ENCODE measurements at places on chromosomes 13 and 19.

GRCh38 chr19:17846146-17846545, 1.6 kb downstream of the JAK3 start:
- DNase-seq, result no peak

DNA sequence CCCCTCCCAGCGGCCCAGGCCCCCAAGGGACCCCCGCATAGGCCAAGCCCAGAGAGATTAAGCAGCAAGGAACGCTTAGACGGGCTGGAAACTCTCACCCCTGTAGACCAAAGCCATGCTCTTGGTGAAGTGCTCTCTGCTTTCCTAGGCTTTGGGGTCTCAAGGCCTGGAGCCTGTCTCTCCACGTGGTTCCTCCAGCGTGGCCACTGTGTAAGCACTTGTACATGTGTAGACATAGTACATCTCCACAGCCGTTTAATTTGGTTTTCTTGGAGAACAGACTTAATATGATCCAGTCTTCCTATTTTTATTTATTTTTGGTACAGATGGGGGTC, 1.1 kb downstream of the NUDT19 start:
- DNase-seq, result no peak

- no peak for DNase-seq
These were observed 103.0 kb downstream of the UFM1 start for GRCh38 chr13:38452656-38453055.

GRCh38 chr13:77349365-77349764, 22.5 kb upstream of the MYCBP2 start:
- DNase-seq, result no peak

- DNase-seq, result no peak
These were observed 40.1 kb downstream of the SERTM1 start for GRCh38 chr13:36713887-36714286.

DNA sequence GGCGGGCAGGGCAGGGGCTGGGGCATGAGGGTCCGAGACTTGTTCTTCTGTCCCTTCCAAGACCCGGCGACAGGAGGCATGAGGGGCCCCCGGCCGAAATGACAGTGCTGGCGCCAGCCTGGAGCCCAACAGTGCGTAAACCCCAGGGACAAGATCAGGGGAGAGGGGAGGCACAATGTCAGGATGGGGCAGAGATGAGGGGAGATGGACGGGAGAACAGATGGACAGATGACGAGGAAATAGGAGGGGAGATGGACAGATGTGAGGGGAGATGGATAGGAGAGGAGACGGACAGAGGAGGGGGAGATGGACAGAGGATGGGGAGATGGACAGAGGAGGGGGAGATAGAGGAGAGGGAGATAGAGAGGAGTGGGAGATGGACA, 518 bp downstream of the FLT3LG start:
- no peak for DNase-seq

DNA sequence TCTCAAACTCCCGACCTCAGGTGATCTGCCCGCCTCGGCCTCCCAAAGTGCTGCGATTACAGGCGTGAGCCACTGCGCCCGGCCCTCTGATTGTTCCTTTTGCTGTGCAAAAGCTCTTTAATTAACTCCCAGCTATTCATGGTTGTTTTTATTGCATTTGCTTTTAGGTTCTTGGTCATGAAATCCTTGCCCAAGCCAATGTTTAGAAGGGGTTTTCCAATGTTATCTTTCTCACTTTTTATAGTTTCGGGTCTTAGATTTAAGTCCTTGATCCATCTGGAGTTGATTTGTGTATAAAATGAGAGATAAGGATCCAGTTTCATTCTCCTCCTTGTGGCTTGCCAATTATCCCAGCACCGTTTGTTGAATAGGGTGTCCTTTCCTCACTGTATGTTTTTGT, 19.2 kb upstream of the GRTP1 start:
- no peak for DNase-seq

GRCh38 chr13:92838786-92839185, 387.8 kb upstream of the GPC6 start:
- no peak for DNase-seq

GRCh38 chr13:80037505-80037888, 303.4 kb downstream of the SPRY2 start:
- no peak for DNase-seq

GRCh38 chr13:35723821-35724220, 247.3 kb upstream of the MAB21L1 start:
- DNase-seq, result no peak

- DNase-seq, result no peak
These were observed 13.7 kb downstream of the PGLS start for GRCh38 chr19:17525141-17525540.

- no peak for DNase-seq
These were observed 16.4 kb downstream of the SULT2B1 start for GRCh38 chr19:48568345-48568886.

- peak; percentile 76 for DNase-seq
These were observed 112.5 kb downstream of the COG6 start for GRCh38 chr13:39767791-39768517.

DNA sequence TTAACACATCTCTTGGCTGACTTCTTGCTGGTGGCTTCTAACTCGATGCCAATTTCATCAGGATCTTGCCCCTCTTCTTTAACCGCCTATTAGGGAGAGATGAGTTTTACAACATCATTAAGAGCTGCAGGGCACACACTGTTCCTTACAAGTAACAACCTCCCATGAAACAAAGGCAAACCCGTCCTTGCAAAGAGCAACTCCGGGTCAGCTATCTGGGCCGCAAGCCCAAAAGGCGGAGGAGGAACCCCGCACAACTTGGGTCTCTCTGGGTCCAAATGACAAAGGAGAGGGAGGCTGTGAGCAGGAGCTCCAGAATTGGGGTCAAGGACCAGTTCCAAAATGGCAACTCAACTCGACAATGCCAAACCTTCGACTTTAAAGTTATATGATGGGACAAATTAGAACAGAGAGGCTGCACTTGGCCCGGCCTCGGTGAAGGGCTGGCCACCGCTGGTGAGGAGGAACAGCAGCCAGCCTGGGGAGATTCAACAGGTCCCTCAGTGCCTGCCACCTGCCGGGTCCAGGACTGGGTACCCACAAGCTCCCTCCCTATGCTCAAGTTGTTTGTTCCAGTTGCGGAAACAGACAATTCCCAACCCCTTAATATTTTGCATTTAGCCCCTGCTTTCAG, 1.1 kb downstream of the SAFB2 start:
- no peak for DNase-seq

DNA sequence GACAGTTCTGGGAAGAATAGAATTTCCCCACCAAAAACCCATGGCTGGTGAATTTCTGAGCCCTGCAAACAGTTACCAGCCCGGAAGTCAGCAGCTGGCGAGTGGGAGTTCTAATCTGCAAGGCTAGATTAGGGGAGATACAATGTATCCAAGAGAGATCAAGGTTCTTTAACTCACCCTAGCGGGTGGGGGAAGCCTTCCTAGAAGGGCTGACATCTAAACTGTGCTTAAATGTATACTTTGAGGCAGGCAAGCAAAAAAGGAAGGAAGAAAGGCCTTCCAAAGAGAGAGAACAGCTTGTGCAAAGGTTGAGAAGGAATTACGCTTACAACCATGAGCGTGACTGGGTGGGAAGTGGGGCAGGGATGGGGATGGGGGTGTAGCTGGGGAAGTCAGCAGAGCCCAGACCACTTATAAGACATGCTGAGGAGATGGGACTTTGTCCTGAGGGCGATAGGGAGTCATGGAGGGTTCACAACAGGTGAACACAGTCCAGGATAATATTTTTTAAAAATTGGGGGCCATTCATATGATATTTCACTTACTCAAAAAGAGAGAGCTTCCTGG, 20.8 kb upstream of the ZNRF4 start:
- no peak for DNase-seq

- no peak for DNase-seq
These were observed 37.5 kb downstream of the TSSK6 start for GRCh38 chr19:19477705-19478383.

- DNase-seq, result no peak
These were observed 115.3 kb downstream of the STOML3 start for GRCh38 chr13:38875186-38875875.

Data from NCI-H2081 (cell line).